G401 (cell line): ENCODE measurements at places on chromosomes 1 and 21. TPM values are rescaled to one million over a fixed set of nuclear protein-coding genes. Genes with fewer than 3 reads are reported as not detected.

The FMO4 gene
- 7.4 and 12.8 TPM in 2 replicates for total RNA-seq

The TMEM200B gene
- 18.4 and 21.2 TPM in 2 replicates for total RNA-seq

The NCAM2 gene
- total RNA-seq = 5.2 and 6.7 TPM in 2 replicates

The NIBAN1 gene
- total RNA-seq = 0.62 and 0.98 TPM in 2 replicates

The LCE1F gene
- total RNA-seq = not detected in 2 replicates

The TTC24 gene
- total RNA-seq = not detected in 2 replicates

The SIKE1 gene
- 77.7 and 79.4 TPM in 2 replicates for total RNA-seq

The ATG4C gene
- 2.0 and 2.2 TPM in 2 replicates for total RNA-seq

GRCh38 chr1:217052196-217052595 is 329.0 kb upstream of the ESRRG start:
- DNase-seq = no peak

- no peak for DNase-seq
Observed at GRCh38 chr1:232049335-232049734, 422.7 kb downstream of the DISC1 start.

DNA sequence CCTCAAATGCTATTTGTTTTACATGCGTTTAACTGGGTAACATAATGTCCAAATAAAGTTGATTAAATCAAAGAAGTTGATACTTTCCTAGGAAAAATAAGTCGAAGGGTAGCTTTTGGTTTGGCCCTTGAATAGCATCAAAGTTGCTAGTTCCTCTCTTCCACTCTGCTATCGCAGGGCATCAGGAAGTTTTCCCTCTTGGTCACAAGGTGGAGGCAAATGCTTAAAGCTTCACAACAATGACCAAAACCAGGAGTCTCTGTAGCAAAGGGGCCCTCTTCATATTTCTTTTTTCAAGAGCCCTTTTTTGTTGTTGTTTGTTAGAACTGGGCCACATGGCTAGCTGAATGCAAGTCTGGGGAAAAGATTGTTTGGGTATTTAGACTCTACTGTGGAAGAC is 668.4 kb downstream of the KCNT2 start:
- DNase-seq = no peak

GRCh38 chr1:109490029-109490933 is 3.6 kb upstream of the CYB561D1 start:
- peak; percentile 89 for DNase-seq

- DNase-seq = no peak
Observed at GRCh38 chr1:48870596-48870995, 93.9 kb upstream of the BEND5 start.

GRCh38 chr21:28489162-28489561 is 503.5 kb downstream of the LTN1 start:
- DNase-seq = no peak

DNA sequence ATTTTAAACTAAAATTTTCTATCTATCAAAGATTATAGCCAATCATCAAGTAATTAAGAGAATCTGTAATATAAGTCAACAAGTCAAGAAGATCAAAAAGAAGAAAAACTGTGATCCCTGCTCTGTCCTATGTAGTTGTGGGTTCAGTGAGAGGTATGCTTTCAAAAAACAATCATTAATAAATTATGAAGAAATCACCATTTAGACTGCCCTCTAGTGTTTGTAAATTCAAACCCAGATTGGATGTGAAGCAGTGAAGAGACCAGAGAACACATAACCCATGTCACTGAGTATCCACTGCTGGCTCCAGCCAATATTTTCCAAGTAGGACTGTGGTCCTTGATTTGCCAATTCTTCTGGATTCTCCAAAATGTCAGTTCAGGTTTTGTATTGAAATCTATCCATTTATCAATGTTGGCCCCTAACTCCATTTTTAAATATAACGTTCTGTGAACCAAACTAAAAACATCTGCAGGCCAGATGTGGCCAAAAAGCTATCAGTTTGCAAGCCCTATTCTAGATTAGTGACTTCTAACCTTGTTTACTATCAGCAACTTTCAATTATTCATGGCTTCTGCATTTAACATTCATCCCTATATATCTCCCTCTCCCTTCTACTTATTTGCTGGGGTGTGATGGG is 467.5 kb upstream of the CXADR start:
- peak; percentile 40 for DNase-seq

DNA sequence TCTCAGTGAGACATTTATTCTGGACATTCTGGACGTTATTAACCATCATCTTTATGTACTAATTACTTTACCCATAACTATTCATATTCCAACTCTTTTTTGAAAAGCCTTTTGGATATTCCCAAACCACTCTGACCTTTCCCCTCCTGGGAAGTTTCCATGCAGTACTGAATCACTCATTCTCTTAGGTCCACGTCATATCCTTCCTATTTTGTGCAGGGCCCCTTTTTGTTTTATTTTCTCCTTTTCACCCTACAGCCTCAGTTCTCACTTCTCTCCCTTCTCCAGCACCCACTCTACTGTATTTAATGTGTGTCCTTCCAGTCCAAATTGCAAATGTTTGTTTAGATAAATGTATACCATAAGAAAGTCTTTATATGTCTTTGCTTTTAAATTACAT is 16.4 kb upstream of the ATP1A1 start:
- DNase-seq = no peak

DNA sequence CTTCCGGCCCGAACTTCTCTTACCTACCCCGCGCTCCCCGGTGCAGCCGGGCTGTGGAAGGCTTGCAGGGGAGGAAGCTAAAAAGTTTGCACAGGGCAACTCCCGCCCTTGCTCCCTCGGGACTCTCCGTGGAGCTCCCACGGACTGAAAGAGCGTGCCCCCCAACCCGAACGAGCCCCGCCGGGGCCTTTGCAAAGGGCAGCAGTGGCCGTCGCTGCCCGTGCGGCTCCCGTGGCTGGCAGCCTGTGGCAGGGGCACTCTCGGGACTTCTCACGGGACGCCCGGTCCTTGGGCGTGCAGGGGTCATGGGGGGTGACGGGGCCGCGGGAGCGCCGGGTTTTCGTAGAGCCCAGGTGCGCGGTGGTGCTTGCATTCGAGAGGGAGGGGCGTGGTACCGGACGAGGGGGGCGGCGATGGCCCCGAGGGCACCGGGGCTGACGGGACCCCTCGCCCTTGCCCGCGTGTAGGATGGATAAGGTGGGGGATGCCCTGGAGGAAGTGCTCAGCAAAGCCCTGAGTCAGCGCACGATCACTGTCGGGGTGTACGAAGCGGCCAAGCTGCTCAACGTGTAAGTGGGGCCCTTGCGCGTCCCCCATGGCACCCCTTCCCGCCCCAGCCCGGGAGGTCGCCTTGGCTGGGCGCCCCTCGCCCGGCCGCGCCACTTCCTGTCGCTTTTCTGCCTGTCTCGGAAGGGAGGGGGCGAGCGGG is 711 bp downstream of the GADD45A start:
- DNase-seq = no peak

- DNase-seq = no peak
Observed at GRCh38 chr1:109807402-109807801, 43.7 kb upstream of the EPS8L3 start.

DNA sequence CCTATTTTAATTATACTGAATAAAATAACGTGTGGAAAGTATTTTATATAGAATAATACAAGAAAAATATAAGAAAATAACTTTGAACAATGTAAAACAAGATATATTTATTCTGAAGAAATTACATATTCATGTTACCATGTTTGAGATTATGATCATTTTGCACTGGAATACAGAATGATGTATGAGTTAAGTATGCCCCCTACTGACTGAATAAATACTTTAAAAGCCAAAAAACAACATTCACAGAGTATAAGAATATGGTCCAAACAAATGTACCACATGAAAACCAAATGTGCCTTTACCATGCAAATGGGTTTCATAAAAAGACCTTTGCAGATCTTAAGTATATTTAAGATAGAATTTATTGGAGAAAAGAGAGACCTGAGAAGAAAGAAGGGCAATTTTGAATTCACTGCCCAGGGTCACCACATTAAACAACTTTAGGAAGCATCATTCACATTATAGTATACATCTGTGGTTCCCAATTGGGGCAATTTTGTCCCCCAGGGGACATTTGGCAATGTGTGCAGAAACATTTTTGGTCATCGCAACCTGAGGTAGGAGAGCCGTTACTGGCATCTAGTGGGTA is 136.6 kb upstream of the GFI1 start:
- peak; percentile 27 for DNase-seq

DNA sequence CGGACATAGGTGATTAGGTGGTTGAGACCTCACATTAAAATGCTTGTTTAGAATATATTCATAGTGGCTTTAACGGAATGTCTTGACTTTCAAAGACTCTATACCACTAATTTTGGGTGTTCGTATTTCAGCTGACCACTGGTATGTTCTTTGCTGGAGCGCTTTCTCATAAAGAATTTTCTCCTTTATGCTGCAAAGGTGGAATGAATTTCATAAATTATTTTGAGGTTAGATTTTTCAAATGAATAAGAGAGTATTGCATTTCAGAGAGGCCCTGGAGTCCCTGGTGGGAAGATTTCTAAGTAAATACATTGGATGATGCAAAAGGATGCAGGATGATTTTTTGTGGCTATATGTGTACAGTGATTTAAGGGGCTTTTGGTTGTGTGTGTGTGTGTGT is 55.8 kb downstream of the HUNK start:
- DNase-seq = no peak

DNA sequence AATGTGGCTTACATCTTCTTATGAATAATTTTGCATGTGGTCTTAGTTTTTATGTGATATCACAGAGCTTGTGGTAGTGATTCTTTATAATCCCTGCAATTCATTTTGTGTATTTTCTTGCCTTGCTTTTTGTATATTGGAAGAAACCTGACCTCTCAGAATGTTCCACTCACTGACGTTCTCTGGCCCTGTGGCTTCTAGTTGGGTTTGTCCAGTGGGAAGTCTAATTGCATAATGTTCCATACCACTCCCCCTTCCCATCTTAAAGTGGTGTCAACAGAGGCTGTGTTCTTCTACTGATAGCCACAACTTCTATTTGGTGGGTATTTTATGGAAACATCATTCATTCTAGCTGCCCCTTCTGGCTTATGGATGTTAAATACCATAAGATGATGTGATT is 225.3 kb downstream of the BACH1 start:
- no peak for DNase-seq

- no peak for DNase-seq
Observed at GRCh38 chr1:204343247-204343646, 16.5 kb downstream of the PLEKHA6 start.

GRCh38 chr1:159851407-159851806 is 11.1 kb downstream of the VSIG8 start:
- DNase-seq = no peak

- no peak for DNase-seq
Observed at GRCh38 chr1:1781526-1781903, 3.2 kb upstream of the NADK start.

- no peak for DNase-seq
Observed at GRCh38 chr1:37561133-37562132, 4.7 kb downstream of the DNALI1 start.

- peak; percentile 12 for DNase-seq
Observed at GRCh38 chr1:86507935-86508582, 38.8 kb upstream of the CLCA4 start.

- DNase-seq = no peak
Observed at GRCh38 chr1:186326009-186326408, 49.0 kb downstream of the TPR start.
